Brain (organoid and tissue), 16 donors: ENCODE measurements at places on chromosomes 2 and 18.

DNA sequence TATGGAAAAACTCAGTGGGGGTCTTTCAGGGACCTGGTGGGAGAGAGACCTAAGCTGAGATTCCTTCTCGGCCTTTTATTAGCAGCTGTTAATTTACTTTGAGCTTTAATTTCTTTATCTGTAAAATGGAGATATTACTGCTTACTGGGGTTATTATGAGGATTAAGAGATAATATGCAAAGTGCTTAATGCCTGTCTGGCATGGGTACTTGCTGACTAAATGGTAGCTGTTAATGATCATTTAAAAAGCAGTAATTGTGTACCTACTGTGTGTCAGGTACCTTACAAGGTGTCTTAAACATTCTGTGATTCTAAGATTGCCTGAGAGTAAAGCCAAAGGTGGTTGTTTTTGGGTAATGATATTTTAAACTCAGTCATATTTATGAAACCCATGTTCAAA, 2.6 kb downstream of the ITGA6 start:
- DNase-seq, result no peak

GRCh38 chr18:59272891-59273758, at the start of gene RAX:
RAX (minus strand) TSS chr18:59273454; CDS start chr18:59273206, 248 bp downstream.
- DNase-seq, result no peak

- no peak for DNase-seq
These were observed 116.3 kb upstream of the SMAD7 start for GRCh38 chr18:49067071-49067470.

DNA sequence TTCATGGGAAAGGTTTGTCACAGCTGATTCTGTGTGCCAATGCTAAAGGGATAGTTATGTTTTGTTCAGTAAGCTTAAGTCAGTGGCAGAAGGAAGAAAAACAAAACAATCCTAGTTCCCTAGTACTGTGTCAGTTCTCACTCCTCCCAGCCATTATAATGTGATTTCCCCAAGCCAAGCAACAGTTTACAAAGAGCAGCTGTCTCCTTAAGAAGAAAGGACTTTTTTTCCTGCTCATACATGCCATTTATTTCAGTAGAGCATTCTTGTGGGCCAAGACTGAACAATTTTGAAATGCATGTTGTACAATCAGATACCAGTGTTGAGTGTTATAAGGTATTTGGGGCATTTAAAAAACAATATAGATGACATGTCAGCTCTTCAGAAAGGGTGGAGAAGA, 52.1 kb downstream of the NEMP2 start:
- no peak for DNase-seq

GRCh38 chr2:237205043-237205541, 119.4 kb downstream of the COPS8 start:
- DNase-seq, result no peak
